ENCODE measurements at places on chromosomes 3 and 15.
A peak's percentile ranks its signal among the peaks of the same experiment; 100 is the strongest.

GRCh38 chr15:44066211-44066827, 128.8 kb downstream of the FRMD5 start:
- DNase-seq, result peak; percentile 35

DNA sequence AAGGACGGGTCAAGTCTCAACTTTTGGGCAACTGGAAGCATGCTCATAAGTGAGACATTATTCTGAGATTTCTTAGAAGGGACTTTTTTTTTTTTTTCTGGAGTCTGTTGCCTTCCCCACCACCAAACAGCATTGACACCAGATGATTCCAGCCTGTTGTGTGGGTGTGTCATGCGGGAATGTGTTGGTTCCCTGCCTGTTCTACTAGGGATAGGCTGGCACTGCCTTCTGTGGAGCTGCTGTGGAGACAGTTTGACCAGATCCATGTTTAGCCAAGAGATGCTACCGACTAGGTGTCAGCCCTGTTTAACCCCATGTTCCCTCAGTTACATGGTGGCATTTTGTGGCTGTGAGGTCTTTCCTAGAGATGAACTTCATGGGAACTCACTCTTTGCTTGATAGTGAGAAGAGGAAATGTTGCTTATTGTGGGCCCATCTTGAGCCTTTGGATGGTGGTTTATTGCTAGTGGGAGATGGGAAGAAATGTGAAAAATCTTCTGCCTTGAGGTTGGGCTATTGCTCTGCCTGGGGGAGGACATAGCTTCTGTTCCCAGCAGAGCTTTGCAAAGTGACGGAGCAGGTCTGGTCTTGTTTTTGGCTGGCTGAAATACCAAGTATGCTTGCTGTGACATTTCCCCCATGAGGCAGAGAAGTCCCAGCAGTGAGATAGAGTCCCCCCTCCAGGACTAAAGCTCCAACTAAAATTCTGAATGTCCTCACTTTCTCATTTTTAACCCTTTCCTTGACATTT, 31.3 kb downstream of the TRAK1 start:
- DNase-seq, result no peak

GRCh38 chr3:124174910-124175874, 183.3 kb upstream of the ROPN1 start:
- no peak for DNase-seq

GRCh38 chr3:101809178-101810021, 30.4 kb downstream of the NXPE3 start:
- peak; percentile 72 for DNase-seq

DNA sequence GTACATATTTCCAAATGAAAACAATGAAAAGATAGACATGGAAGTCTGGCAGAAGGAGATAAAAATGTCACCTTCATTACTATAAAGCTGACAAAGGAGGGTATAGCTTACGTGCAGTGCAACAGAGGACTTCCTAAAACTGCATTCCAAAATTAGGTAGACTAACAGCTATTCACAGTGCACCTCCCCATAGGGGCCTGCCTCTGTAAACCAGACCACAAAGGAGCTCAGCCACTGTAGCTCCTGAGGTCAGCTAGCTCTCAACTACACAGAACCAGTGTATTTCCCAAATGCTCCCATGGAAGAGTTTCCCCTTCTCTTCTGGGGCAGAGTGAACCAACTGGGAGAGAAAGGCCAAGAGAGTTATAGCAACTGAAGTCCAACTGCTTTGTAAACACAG, 31.2 kb upstream of the PHLDB2 start:
- no peak for DNase-seq

GRCh38 chr3:158768361-158768787, 33.5 kb upstream of the MFSD1 start:
- DNase-seq, result no peak

DNA sequence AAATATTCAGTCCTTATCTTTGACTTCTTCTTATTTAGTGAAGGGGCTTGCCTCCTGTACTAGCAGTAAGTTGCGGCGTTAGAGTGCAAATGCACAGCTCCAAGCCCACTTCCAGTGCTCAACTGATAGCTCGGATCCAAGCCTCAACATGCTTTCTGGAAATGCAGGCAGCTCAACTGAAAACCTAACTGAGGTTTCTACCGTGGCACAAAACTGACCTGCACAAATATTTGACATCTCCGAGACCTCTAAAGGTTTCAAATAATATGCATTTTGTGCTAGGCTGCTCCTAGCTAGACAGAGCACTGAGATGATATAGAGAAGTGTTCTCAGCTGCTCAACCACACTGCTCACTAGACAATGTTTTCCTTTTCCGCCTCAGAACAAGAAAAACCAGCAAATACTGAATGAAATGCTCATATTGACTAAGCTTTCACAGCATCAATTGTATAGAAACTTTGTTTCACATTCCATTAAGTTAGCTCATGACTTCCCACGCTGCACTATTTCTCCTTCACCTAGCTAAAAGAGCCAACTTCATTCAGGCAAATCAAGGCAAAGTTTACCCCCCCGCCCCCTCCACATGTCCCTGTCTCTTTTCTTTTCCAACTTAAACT, 822 bp downstream of the ZNF385D start:
- DNase-seq, result no peak

DNA sequence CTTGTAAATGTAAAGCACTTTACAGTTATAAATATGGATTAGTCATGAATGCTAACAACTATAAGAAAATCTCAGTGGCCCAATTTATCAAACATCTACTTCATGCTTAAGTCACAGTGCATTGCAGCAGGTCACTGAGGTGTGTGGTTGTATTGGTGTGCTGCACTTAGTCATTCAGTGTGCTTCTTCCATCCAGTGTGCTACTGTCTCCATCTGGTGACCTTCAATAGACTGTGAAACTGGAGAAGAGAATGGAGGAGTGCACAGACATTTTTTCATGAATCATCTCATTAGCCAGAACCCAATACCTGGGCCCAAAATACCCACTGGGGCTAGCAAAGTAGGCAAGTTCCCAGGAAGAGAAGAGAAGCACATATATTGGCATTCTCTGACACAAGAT, 199.6 kb downstream of the SHOX2 start:
- DNase-seq, result no peak

DNA sequence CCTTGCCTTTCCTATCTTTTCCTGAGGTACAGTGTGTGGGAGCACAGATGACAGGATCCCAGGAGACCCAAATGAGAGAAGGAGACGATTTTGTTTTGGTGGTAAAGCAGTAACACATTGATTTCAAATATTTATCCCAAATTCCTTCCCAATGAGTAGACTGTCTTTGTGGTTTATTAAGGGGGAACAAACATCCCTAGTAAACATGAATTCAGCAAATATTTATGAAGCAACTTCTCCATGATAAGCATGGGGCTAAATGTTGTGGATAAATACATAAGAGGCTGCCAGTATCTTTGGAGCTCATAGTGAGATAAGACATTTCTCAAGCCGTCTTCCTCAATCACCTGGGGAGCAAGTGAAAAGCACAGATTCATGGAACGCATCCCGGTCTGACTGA, 460.8 kb upstream of the CFAP20DC start:
- DNase-seq, result no peak

DNA sequence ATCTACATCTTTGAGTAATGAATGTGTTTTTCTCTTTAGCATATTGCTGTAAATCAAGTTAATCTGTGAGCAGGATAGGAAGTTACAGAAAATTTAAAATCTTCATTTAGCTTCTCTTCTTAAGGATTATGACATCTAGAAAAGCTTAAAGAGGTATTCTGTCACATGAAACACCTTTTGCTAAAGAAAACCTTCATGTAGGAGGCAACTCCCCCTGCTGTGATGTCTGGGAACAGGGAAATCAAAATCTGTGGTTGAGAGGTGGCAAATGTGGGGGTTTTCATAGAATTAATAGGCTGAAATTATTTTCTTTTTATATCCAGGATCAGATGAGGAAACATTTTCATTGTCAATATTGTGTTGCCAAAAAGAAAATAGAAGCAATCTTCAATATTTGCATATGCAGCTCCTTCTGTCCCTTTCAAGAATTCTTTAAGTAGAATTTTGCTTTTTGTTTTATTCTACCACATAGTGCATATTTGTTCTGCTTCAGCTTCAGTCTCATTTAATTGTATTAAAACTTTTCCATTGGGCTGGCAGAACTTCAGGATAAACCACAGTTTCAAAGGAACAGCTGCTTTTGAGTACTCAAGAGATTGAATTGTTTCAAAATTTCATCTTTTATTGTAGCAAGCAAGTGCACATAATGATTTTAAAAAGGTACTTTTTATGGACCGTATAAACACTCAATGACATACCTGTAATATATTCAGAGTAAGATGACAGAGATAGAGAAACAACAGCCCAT, 128.4 kb downstream of the RAP2B start:
- no peak for DNase-seq

DNA sequence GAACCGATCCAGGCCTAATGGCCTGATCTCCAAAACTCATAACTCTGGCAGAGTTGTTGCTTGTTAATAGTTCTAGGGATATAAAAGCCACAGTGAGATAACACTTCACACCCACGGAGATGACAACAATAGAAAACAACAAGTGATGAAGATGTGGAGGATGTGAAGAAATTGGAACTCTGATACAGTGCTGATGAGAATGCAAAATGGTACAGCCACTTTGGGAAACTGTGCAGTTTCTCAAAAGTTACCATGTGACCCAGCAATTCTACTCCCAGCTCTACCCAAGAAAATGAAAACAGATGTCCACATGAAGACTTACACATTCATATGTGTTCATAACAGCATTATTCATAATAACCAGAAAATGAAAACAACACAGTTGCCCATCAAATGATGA, 3.8 kb downstream of the CMTM7 start:
- no peak for DNase-seq

- DNase-seq, result no peak
Measured at GRCh38 chr15:75356517-75356916, 9.7 kb downstream of the NEIL1 start.

DNA sequence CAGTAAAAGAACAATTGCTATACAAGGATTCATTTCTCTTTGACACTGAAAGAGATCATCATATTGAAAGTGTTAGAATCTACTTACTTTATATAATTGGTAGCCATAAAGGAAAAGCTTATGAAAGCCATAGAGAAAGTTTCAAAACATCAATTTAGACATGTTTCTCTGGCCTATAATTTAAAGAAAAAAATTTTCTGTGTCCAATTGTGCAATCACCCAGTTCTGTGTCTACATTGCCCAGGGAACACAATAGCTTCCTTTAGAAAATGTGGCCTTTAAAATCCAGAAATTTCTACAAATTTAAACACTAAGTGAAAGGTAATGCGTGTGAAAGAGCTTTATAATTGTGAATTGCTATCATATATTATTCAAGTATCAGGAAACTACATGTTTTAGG, 259.2 kb downstream of the GBE1 start:
- DNase-seq, result no peak

DNA sequence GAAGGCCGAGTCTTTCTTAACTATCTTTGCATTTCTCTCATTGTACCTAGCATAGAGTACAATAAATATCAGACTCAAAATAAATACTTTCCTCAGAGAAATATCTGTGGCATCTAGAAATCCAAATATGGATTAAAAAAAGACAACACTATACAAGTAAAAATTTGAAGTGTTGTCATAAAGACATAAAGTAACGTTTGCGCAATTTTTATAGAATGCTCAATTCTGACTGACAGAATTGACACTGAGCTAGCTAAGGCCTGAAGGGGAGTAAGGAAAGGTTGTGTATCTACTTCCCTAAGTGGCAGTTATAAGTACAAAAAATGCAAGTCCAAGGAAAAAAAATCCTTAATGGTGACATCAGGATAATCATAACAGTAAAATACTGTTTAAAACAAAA, 1.1 kb downstream of the SEC11A start:
- no peak for DNase-seq

DNA sequence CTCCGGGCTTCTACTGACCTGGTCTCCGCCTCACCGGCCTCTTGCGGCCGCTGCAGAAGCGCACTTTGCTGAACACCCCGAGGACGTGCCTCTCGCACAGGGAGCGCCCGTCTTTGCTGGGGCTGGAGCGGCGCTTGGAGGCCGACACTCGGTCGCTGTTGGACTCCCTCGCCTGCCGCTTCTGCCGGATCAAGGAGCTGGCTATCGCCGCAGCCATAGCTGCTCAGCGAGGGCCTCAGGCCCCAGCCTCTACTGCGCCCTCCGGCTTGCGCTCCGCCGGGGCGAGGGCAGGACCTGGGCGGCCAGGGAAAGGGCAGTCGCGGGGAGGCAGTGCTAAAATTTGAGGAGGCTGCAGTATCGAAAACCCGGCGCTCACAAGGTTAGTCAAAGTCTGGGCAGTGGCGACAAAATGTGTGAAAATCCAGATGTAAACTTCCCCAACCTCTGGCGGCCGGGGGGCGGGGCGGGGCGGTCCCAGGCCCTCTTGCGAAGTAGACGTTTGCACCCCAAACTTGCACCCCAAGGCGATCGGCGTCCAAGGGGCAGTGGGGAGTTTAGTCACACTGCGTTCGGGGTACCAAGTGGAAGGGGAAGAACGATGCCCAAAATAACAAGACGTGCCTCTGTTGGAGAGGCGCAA, 319.2 kb downstream of the FGF12 start:
- DNase-seq, result no peak

- peak; percentile 85 for DNase-seq
Measured at GRCh38 chr3:187642861-187643260, 27.3 kb downstream of the SST start.

DNA sequence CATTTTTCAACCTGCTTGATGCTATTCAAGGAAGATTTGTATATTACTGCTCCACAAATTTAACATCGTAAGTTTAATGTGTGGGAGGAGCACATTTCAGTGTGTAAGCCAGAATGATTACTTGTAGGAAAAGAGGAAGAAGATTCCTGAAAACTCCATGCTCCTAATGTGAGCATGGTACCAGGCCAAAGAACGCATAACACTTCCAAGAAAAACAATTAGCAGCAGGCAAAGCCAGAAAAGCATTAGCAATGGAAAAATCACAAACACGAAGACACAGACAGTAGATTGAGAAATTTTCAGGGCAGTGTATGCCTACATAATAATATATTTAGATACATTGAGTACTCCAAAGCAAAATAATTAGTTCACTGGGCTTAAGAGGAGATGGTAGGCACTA, 96.6 kb upstream of the CBLB start:
- DNase-seq, result no peak

DNA sequence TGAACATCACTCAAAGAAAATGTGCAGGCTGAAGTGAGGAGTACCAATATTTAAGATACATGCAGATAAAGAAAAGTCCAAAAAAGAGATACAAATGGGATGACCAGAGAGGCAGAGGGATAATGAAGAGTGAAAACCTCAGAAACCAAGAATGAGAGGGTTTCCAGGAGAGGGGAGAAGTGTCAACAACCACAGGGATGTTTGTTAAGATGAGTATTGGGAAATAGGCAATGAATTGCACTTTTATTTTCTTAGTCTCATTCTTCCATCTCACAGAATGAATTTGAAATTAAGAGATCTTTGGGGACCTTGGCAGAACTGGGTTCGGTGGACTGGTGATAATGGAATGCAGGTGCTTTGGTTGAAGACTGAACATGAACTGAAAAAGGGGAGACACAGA, 102.5 kb downstream of the ECT2 start:
- no peak for DNase-seq

GRCh38 chr3:134998158-134998557, 203.1 kb downstream of the EPHB1 start:
- no peak for DNase-seq
